ENCODE measurements at places on chromosomes 2 and 18.

DNA sequence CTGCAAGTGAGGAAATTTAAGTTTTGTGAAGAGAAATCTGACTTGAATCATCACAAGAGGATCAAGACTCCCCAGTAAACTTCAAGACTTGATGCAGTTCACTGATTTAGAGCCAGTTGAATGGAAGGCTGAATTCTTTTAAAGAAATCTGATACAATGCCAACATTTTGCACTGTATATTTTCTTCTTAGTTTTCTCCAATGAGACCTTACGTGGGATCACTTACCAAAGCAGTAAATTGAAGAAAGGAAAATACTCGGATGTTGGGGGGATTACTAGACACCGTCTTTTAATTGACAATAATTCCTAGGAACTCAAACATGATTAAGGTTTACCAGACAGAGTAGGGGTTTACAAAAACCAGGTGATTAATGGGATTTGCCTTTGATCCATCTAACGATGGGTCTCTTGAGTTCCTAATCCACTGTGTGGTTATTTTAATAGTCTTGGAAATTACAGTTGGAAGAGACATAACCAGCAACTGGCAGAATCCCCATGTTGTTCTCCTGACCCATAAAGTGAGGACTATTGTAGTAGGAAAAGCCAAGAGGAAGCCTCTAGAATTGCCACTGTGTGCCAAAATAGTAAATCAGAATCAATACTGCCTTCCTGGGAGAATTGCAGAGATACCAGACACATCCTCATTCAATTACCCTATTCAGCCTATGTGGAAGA lies 354.5 kb downstream of the PID1 start:
- no peak for DNase-seq

- no peak for DNase-seq
Measured at GRCh38 chr2:183117226-183117625, 7.0 kb upstream of the NUP35 start.

- no peak for DNase-seq
Measured at GRCh38 chr2:150526006-150526405, 38.5 kb upstream of the RND3 start.

GRCh38 chr18:77205769-77206168 lies 43.9 kb upstream of the GALR1 start:
- no peak for DNase-seq

DNA sequence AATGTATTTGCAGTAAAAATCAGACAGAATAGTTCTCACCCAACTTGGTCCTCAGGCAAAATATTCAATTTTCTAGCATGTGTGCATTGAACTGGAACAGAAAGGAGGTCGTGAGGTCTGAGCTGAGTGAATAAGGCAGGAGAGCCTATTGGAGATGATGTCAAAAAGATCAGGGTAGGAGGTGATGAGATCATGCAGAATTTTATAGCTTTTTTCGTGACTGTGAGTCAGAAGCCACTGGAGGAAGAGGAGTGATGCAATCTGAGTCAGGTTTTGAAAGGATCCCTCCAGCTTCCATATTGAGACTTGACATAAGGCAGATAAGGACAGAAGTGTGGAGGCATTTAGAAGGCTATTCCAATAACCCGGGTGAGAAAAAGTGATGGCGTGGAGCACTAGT lies 299.5 kb upstream of the SOX11 start:
- DNase-seq, result no peak

Measured in SJSA1 (cell line).